ENCODE measurements at places on chromosomes 7 and 10.

- DNase-seq, result no peak
Observed at GRCh38 chr10:131978851-131979250, 2.9 kb downstream of the BNIP3 start.

- no peak for DNase-seq
Observed at GRCh38 chr7:16697507-16698199, 51.7 kb downstream of the BZW2 start.

- DNase-seq, result no peak
Observed at GRCh38 chr7:99762680-99763327, 21.2 kb downstream of the CYP3A4 start.

- no peak for DNase-seq
Observed at GRCh38 chr10:73779018-73779417, 2.8 kb upstream of the CHCHD1 start.

- peak; percentile 67 for DNase-seq
Observed at GRCh38 chr10:24642921-24643678, 80.6 kb downstream of the ARHGAP21 start.

DNA sequence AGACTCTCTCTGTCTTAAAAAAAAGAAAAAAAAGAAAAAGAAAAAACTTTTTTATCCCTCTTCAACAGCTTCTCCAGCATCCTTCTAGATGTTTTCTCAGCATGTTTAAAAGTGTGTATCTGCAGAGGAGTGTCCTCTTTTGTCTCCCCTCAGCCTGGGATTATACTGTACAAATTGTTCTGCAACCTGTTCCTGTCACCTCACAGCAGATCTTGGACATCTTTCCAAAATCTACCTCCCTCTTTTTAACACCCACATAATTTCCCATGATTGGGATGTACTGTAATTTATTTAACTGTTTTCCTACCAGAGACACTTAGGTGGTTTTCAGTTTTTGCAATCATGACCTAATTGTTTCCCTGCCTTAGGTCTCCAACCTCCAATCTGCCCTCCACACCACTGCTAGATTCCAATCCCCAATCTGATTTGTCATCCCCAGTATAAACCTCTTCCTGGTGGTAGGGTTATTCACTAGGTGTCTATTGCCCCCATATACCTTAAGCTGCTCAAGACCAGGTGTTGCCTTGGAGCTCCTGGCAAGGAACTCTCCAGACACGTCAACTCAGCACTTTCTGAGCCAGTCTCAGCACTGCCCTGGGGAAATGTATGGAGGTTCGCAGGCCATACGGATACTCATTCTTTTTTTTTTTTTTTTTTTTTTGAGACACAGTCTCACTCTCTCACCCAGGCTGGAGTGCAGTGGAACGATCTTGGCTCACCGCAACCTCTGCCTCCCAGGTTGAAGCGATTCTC is 17.6 kb upstream of the DDIT4 start:
- DNase-seq, result no peak

GRCh38 chr10:14039968-14040668 is 290.6 kb downstream of the FRMD4A start:
- no peak for DNase-seq

DNA sequence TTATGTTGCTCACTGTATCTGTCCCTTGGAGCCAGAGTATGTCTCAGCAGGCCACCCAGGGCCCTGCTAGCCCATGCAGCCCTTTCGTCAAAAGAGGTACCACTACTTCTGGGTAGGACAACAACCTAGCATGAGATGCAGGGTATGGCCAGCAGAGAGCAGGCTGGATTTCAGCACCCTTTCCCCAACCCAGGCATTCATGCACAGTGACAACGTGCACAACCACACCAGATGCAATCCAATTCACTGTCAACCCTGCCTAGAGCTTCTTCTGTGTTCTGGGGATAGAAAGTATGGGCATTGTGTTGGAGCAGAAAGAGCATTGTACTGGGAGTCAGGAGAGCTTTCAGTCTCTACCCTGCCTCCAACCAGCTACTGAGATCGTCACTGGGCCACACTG is 37.9 kb downstream of the JAZF1 start:
- no peak for DNase-seq

DNA sequence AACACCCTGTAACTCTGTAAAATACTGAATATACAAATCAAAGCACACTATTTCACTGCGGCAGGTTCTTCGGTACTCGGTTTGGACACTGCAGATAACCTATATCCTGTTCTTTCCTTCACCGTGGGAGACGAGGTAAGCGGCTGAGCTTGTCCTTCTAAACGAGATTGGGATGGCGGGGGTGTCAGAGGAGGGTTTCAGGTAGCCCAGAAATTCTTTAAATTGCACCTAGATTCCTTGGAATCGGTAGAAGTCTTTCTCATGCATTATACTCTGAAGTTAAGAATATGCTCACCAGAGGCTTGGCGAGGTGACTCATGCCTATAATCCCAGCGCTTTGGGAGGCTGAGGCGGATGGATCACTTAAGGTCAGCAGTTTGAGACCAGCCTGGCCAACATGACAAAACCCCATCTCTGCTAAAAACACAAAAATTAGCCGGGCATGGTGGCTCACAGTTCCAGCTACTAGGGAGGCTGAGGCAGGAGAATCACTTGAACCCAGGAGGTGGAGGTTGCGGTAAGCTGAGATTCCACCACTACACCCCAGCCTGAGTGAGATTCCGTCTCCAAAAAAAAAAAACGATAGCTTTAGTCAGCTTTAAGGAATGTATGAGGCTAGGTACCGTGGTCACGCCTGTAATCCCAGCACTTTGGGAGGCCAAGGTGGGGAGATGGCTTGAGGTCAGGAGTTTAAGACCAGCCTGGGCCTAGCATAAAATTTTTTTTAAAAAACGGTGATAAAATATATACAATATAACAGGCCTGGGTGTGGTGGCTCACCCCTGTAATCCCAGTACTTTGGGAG is 10.1 kb upstream of the LAT2 start:
- no peak for DNase-seq

DNA sequence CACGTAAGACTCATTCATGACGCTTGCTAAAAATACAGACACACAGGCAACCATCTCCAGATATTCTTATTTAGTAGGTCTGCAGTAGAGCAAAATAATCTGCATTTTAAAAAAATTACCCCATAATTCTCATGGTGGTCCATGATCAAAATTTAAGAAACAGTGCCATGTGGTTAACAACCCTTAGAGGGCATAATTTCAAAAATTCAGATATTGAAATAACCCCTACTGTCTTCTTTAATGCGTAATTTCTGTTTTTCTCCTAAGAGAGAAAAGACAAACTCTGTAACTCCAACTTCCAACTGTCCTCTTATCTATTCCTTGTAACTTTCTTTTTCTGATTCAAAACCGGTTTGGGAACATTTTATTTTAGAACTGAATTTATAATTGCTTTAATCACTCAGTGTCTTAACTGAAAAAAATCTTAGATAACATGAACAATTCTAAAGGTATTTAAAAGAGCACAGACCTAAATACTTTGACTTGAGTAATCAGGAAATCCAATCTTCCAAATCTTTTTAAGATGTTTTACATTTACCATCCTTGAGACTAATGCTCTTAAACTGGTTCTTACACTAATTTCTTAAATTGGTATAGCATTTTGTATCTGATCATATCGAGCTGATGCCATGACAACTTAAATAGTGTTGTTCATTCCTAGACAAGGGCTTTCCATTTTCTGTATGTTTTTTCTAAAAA is 148.0 kb downstream of the GALNT11 start:
- DNase-seq, result no peak

GRCh38 chr7:18064242-18064838 is 36.7 kb upstream of the PRPS1L1 start:
- peak; percentile 10 for DNase-seq

GRCh38 chr7:48518092-48518491 is 346.8 kb downstream of the ABCA13 start:
- DNase-seq, result no peak

DNA sequence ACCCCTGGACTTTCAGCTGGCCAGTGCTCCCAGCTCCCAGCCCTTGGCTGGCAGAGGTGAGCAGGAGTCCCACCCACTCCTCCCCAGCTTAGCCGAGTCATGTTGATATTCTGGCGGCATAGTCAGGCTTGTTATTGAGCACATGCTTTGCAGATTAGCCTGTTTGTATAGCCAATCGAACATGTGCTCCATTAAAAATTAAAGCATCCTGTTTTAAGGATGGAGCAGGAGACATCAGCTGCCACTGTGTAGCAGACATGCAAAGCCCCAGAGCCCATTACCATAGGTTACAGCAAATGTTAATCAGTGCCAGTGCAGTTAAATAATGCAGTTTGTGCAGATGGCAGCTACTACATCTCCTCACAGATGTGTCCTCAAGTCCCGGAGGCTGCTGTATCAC is 574.6 kb upstream of the GALNT17 start:
- no peak for DNase-seq

Data from CD4-positive, alpha-beta T cell treated with Interleukin-12 subunit alpha and Interleukin-12 subunit beta, for 1 hour (primary cell).